ENCODE measurements at places on chromosomes 6 and 20.

GRCh38 chr6:155646443-155646842 lies 190.8 kb upstream of the NOX3 start:
- peak; percentile 14 for DNase-seq

GRCh38 chr6:63477422-63478040 lies 94.7 kb upstream of the LOC128125822 start:
- no peak for DNase-seq

- DNase-seq, result no peak
These were observed 3.6 kb downstream of the SULF2 start for GRCh38 chr20:47781632-47782031.

DNA sequence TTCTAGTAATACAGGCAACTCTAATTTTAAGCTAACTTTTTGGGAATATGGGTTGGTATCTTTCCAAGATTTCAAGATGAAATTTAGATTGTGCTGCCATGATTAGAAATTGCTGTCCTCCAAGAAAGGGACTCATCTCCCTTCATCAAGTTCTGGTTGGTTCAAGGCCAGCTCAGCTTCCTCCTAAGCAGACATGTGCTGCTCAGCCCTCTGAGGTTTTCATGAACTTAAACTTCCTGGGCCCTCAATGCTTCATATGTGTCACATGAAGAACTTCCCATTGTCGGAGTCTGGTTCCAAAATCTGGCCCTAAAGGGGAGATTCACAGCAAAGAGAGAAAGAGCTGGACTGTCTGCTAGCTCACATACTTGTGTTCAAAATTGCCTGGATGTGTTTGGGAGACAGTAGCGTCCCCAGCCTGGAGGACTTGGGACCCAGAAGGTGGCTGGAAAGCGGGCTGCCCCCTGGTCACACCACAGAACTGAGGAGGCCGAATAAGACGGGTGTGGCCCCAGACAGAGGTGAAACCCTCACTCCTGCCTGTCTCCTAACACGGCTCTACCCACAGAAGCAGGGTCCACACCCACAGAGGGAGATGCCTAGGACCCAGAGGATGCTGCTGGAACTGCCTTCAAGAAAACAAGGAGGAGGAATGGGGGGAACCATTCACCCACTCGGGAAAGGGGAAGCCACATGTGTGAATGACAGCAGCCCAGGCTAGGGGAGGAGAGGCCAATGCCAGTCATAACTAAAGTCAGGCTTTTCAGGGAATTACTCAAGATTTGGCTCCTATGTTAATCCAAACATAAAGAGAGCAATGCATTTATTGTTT lies 54.3 kb upstream of the GPR31 start:
- DNase-seq, result no peak

DNA sequence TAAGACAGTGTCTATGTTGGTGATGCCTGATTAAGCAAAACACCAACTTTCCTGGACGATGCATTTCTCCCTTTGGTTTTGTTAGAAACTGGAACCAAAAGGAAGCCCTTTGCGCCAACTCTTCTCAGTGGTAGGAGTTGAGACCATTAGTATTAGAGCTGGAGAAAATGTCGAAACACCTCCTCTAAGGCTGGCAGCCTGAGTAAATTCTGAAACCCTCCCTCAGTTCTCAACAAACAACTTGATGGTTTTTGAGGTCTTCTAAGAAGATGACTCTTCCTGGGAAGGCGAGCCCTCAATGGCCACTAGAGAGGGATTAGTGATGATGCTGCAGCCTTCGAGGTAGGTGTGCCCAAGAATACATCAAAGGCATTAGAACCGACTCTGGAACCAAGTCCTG lies 78.4 kb upstream of the CCN6 start:
- DNase-seq, result no peak

GRCh38 chr6:28856620-28857005 lies 67.2 kb downstream of the TRIM27 start:
- no peak for DNase-seq

DNA sequence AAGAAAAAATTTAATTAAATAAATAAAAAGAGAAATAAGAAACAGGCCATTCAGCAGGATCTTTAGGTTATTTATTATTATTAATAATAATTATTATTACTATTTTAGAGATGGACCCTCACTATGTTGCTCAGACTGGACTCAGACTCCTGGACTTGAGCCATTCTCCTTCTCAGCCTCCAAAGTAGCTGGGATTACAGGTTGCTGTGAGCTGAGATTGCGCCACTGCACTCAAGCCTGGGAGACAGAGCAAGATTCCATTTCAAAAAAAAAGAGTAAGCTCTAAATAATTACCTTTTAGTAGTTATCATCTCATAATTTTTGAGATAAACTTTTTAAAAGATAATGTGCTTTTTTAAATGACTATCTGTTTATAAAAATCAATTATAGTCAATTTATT lies 1102.8 kb upstream of the GJE1 start:
- no peak for DNase-seq

GRCh38 chr6:34731393-34732060 lies 25.8 kb upstream of the SNRPC start:
- no peak for DNase-seq

GRCh38 chr20:20931024-20931423 lies 175.1 kb downstream of the LINC00237 start:
- DNase-seq, result no peak

GRCh38 chr20:33188421-33188820 lies 20.5 kb downstream of the BPIFA2 start:
- no peak for DNase-seq

DNA sequence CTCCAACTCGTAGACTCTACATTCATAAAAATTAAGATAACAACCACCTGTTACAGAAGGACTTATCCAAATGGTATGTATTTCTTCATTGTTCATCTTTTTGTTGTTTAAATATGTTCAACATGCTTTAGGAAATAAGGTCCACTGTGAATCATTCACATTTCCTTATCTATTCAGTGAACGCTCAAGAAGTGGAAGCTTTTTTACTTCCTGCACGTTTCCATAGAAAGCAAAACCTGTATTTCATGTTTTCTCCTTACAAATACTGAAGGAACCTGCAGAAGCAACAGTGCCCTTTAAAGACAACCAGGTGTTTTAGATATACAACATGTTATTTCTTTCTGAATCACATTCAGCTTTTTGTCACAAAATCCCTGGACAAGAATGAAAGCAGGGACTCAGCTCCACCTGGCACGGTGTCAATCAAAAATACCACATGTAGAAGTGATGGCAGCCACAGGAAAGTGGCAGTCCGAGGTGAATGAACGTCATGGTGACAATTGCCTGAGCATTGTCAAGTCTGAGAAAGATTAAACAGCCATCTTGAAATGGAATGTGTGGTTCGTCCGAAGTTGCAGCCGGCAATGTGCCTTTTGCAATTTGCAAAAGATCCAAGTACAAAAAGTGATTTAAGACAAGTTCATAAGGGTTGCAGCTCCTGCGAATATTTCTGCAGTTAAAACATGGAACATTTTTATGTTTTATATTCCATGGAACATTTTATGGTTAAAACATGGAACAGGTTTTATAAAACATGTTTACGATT lies 66.7 kb upstream of the RIPOR2 start:
- DNase-seq, result peak; percentile 50

DNA sequence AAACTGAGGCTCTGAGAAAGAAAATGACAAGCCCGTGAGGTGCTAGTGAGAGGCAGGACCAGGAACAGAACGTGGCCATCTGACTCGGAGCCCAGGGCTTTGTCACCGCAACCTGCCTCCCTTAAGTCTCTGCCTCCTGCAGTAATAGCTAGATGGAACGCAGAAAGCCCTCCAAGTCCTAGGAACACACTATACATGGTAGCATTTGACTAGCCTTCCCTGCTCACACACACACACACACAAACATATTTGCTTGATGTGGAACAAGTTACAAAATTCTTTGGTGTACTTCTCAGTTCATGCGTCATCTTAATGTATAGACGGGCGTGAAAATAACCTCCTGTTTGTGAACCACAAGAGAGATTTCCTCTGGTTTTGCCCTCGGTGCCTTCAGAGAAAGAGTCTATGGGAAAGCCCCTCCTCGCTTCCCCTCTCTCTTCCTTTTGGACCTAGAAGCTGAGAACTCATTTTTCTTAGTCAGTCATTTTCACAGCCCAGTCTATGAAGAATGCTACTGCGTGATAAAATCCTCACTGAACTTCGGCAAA lies 38.8 kb downstream of the C6orf52 start:
- DNase-seq, result no peak

DNA sequence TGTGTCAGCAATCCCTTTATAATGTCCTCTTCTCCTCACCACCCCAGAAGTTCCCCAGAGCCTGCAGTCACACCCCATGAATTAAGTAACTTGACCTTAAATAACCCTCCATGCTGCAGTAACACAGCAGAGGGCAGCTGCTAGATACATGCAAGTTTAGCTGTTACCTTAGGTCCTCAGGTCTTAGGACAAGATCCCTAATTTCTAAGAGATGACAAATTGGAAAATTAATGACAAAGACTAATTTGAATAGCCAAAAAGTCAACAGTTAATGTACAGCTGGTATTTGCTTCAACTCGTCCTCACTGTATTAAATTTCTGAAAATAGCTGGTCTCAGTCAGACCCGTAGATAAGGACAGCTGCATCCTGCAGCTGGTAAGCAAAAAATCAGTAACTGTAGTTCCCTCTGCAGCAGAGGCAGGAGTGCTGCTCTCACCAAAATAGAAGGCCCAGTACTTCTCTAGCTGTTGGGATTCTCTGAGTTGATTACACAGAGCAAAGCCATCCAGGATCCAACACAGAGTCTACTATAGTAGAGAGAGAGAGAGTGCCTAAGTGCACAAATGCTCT lies 62.4 kb downstream of the TNFRSF21 start:
- peak; percentile 63 for DNase-seq

GRCh38 chr6:45724511-45724910 lies 291.1 kb downstream of the CLIC5 start:
- DNase-seq, result peak; percentile 92

DNA sequence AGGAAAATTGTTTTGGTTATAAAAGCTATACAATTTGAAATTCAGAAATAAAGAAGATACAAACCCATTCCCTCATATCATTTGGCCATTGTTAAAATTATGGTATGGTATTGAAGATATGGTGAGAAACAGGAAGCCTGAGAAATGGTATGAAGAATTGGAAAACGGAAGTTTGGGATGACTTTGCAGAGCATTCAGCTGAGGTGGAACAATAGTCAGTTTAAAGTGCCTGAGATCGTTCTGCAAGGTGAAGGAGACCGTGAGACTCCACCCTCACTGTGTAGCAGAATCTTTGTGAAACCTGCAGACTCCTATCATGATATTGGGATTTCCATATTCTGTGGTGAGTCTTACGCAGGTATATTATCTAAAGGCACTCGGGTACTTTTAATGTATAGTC lies 97.3 kb downstream of the ADGRB3 start:
- DNase-seq, result no peak

DNA sequence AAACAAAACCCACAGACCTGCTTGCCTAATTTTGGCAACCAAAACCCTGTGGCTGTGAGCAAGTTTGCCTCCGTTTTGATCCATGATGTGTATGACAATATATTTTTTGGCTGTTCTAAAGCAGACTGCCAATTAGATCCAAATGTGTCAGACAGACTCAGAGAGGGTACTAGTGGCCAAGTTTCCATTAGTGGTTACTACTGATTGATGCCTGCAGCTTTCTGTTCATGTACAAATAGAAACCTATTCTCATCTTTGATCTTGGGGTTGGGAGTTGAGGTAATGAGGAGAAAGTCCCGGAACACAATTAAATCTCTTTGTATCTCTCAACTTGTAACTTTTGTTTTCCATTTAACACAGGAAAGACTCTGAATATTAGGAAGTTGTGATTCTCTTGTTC lies 100.9 kb downstream of the RNF144B start:
- no peak for DNase-seq

- no peak for DNase-seq
These were observed 129.4 kb upstream of the NAA20 start for GRCh38 chr20:19887556-19888268.

GRCh38 chr6:15947923-15948322 lies 181.0 kb upstream of the MYLIP start:
- no peak for DNase-seq

GRCh38 chr6:51768087-51768486 lies 319.3 kb downstream of the PKHD1 start:
- DNase-seq, result no peak

DNA sequence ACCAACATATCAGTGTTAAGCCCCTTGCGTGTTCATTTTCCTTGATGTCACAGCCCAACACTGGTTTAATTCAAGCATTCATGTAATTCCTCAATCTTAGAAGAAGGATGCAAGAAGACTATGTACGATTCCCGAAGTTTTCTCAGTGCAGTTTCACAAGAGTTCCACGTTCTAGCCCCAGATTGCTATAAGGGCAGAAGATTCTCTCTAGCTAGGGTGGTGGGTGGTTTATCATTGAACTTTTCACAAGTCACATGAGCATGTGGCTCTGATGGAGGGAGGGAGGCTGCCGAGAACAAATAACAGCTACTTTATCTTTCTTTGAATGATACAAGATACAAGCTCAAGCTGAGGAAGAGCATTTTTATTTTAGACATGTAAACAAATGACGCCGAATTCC lies 71.9 kb upstream of the NHSL1 start:
- DNase-seq, result no peak

- DNase-seq, result no peak
These were observed 358.5 kb downstream of the ZFAND3 start for GRCh38 chr6:38177882-38178583.

GRCh38 chr6:122702841-122703240 lies 76.7 kb upstream of the FABP7 start:
- peak; percentile 10 for DNase-seq

DNA sequence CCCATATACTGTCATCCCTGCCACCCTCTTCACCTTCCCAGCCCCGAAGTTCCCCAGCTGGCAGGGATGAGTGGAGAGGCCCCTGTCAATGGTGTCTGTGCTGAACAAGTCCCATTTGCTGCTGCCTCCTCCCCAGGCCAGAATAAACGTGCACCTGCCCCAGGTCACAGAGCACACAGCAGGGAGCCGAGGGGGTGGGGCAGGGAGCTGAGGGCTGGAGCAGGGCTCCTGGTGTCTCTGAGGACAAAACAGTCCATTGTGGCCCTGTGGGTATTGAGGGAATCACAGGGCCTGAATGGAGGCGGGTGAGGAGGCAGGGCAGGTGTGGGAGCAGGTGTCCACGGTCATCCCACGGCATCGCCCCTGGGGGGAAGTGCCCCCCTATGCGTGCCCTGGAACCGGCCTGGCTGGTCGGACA lies 55.8 kb downstream of the SNAI1 start:
- DNase-seq, result no peak

- DNase-seq, result no peak
These were observed 37.0 kb downstream of the DLL1 start for GRCh38 chr6:170253910-170254269.

- DNase-seq, result no peak
These were observed 85.3 kb upstream of the BHLHE23 start for GRCh38 chr20:63091901-63092659.

GRCh38 chr20:37543828-37544227 lies 16.2 kb upstream of the BLCAP start:
- peak; percentile 43 for DNase-seq

- DNase-seq, result peak; percentile 7
These were observed 69.5 kb downstream of the CYP39A1 start for GRCh38 chr6:46583081-46583480.

All from fibroblast of villous mesenchyme (primary cell).